ENCODE measurements at places on chromosomes 6 and 20. TPM values are rescaled to one million over a fixed set of nuclear protein-coding genes. Genes with fewer than 3 reads are reported as not detected.

The PSORS1C1 gene
- 3.3 TPM for total RNA-seq

The GUCA1A gene
- total RNA-seq = not detected

The THBS2 gene
- total RNA-seq = not detected

The XRN2 gene
- 104 TPM for total RNA-seq

The PPARD gene
- 5.5 TPM for total RNA-seq

The TRIM40 gene
- not detected for total RNA-seq

The HNF4A gene
- 11.5 TPM for total RNA-seq

The LY6G6C gene
- not detected for total RNA-seq

The PPP1R14C gene
- 0.83 TPM for total RNA-seq

The ZFAND3 gene
- 58.5 TPM for total RNA-seq
